ENCODE measurements at places on chromosomes 3 and 15. TPM values are rescaled to one million over a fixed set of nuclear protein-coding genes. Genes with fewer than 3 reads are reported as not detected.
A peak's percentile ranks its signal among the peaks of the same experiment; 100 is the strongest.

Gene SLCO2A1
- 8.3 TPM for total RNA-seq

Gene HGD
- not detected for total RNA-seq

Gene TTLL13
- total RNA-seq, result not detected

Gene PLA2G4B
- total RNA-seq, result 3.6 TPM

Gene FHIT
- total RNA-seq, result 21.5 TPM

DNA sequence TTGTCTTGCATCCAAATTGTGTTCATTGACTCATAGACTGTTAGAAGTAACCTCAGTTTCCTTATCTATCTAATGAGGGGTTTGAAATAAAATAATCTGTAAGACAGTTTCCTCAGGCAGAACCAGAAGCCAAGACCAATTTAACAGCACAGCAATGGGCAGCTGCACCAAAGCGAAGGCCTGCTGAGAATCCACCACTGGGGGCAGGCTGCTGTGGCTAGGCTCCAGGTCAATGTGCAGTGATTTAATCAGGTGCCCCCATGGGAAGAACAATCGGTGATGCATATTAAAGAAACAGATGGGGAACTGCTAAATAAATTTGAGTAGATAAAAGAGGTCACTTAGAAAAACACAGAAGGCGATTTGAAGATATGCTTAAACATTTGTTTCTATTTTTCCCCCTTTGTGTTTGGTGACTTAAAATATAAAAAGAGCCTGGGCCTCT is 28.0 kb upstream of the TMOD3 start:
- DNase-seq, result peak; percentile 51

DNA sequence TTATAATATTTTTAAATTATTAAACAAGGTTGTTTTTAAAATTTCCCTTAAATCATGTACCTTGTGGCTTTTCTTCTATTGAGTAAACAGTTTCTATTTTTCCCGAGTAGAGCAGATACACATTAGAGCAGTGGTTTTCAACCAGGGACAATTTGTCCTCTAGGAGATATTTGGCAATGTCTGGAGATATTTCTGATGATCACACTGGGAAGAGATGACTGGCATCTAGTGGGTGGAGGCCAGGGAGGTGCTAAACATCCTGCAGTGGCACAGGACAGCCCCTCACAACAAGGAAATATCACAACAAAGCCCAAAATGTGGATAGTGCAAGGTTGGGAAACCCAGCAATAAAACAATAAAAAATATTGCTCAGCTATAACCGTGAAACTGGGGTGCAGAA is 113.0 kb upstream of the PTPRG start:
- DNase-seq, result no peak

DNA sequence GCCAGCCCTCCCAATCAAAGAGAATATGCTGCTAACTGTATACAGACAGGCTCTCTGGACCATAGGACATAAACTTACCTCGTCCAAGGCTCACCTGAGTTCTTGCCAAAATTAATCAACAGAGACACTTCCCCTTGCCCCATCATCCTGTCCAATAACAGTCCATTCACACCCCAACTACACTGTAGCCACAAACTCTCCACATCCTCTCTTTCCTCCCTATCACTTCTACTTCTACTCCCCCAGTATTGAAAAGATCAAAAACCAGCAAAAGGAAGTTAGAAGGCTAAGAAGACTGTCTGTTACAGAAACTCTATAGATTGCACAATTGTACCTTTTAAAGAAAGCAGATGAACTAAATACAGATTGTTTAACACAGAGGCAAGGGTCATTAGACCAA is 133.5 kb upstream of the STT3B start:
- DNase-seq, result no peak

DNA sequence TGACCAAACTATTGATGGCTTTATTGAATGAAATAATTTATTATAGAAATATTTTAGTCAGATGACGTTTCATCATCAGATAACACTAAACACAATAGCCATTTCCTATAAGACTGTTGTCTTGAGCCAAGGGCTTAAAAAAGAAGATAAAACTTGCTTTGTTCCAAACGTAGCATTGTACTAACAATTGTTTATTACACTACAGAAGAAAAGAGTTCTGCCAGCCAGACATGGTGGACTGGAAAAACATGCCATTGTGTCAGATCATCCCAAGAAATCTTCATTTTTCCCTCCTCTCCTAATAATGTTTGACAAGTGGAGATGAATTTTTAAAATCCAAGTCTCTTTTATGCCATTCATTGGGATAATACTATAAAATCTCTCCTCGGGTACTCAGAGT is 203.3 kb downstream of the CDIN1 start:
- no peak for DNase-seq

DNA sequence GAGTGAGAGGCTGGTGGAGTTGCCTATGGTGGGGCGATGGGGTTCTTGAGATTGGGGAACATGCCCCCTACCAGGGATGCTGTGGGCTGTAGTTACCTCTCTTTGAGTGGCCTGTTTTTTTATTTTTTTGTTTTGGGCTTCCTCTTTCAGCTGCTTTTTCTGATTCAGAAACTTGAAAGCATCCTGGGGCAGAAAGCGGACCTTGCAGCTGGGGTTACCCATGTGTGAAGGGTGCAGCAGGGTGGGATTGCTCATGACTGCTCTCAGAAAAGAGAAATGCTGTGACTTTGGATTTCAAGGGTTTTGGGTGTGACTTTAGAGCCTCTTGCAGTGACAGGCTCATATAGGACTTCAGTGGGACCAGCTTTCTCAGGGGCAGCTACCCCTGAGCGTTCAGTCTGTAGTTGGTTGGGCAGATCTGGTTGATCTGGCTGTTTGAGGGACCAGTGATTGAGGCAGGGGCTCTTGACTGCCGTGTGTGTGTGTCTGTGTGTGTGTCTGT is 1.8 kb downstream of the LIMD1 start:
- DNase-seq, result no peak

GRCh38 chr3:149251186-149251585 is 29.6 kb upstream of the CP start:
- no peak for DNase-seq

Measured in Right ventricle myocardium superior (tissue), 1 donor.